ENCODE measurements at places on chromosomes 3 and 15. TPM values are rescaled to one million over a fixed set of nuclear protein-coding genes. Genes with fewer than 3 reads are reported as not detected.

Gene FEZF2
- not detected for total RNA-seq

Gene MAPKAPK3
- 65.1 TPM for total RNA-seq

Gene EDC3
- 6.8 TPM for total RNA-seq

Gene CMTM8
- 1.4 TPM for total RNA-seq

Gene FAM81A
- 0.34 TPM for total RNA-seq

Data from nasal cavity respiratory epithelium epithelial cell of viscerocranial mucosa (primary cell).